Anterior cingulate cortex (tissue), 58 donors: ENCODE measurements at places on chromosomes 13 and 19.

DNA sequence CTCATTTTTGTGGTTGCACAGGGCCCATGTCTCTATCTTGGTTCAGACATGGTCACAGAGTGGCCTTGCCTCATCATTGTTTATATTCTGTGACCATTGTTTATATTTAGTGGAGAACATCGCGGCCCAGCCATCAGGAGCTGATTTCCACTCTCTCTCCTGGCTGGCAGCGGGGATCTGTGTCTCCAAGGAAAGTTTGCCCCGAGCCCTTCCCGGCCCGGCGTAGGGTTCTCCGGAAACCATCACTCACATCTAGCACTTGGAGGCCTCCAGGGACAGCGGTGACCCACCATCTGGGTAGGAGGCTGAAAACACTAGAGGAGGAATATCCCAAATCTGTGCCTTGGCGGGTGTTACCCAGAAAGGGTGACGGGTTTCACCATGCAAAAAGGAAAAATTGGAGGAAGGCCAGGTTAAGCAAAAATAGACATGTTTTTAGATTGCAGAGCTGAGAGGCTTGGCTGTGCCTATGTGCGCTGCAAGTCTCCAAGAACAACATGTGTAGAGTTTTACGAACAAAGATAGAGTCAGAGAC, 726 bp upstream of the ZNF358 start:
- DNase-seq, result no peak

DNA sequence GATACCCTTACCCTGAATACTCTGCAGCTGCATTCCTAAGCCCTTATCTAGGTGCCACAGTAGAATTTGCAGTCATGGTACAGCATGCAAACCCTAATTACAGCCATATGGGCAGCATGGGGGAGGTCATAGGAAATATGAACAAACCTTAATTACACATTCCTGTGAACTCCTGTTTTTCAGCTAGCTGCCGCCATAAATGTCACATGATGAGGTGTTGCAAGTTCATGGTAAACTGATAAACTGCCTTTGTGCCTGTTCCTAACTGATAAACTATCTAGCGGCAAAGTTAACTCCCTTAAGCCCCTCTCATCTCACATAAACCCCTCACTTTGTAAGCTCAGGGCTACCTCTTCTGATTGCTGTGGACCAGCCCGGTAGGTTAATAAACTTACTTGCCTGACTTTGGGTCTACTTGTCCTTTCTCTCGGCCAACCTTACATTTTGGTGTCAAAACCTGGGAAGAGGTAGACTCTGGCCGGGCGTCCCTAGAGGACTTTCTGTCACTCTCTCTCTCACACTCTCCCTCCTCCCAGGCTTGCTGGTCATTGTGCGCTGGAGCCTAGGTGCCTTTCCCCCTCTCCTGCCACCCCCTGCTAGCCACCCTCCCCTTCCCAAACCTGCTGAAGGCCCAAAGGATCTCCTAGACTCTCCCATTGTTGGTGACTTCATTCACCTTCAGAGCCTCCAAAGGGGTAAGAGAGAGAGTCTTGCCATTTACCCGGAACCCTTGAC, 43.3 kb downstream of the ZNF93 start:
- no peak for DNase-seq

DNA sequence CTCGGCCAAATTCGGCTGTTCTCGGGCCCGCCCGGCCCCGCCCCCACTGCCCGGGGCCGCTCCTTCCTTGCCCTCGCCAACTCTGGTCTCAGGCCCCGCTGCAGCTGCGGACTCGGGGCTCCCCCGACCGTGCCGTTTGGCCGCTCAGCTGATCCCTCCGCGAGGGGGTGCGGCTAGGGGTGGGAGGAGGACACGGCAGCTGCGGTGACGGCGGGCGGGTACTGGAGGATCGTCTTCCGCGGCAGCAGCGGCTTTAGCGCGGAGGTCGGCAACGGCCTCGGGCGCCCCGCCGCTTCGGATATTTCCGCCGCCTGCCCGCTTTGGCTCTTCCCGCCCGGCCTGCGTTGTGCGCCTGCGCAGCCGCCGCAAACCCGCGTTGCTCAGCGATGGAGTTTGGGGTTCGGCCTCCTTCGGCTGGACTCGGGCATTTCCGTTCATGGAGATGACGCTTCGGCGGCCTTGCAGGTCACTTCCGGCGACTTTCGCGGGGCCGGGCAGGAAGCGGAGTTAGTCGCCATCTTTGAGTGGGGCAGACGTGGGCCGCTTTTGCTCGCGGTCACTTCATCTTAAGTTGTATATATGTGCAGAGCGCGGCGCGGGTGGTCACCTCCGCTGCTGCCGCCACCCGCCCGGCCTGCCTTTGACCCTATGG, 338 bp upstream of the UBE2M start:
- DNase-seq, result no peak

DNA sequence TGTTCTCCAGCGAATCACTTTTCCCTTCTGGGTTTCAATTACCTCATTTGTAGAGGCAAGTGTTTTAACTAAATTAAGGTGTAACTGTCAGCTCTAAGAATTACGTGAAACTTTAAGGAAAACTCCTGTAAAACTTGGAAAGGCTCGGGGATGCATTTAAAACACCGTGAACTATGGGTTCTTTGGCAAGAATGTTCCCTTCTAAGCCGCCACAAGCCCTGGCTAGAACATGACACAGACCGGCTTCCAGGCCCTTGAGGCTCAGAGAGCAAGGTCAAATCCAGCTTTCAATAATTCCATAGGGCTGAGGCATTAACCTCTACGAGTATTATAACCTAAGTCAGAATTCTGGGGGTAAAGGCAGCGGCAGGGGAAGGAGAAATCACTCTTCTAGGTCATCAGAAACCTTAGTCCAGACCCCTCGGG, 685 bp downstream of the VWA8 start:
- no peak for DNase-seq

GRCh38 chr13:48643159-48643558, 10.6 kb upstream of the CYSLTR2 start:
- DNase-seq, result no peak

DNA sequence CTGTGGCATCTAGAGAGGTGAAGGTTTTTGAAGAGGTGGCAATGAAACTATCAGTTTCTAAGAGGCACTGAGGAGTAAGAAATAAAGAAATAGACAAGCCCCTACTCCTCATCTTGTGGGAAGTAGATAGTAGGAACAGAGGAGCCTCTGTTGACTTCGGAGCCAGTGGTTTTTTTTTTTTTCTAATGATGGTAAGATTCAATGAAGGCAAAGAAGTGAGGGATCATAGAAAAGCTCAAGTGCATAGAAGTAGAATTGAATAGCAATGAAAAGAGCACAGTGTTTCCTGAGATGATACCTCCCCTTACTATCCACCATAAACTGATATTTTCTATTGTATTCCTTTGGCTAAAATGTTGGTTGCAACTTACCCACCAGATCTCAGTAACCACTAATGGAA, 46.3 kb downstream of the FREM2 start:
- DNase-seq, result no peak

DNA sequence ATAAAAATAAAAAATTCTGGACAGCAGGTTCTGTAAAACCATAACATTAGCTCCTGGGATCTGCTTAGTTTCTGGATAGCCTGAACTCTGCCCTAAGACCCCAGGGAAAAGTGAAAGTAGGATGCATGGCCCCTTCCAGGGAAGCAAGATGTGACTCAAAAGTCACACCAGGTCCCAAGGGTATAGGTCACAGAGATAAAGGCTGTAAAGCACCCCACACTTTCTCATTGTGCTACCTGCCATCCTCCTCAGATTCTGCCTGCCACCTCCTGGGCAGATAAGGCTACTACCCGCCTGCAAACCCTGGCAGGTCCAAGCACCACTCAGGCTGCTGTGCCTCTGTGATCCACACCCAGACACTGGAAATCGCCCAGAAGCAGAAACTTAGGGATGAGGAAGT, 20.6 kb downstream of the FFAR2 start:
- DNase-seq, result no peak

GRCh38 chr19:40136818-40137217, 46.1 kb upstream of the ZNF780A start:
- no peak for DNase-seq

GRCh38 chr19:49856574-49857021, 5.6 kb downstream of the PTOV1 start:
- DNase-seq, result no peak

GRCh38 chr13:112953591-112954487, 15.2 kb upstream of the MCF2L start:
- no peak for DNase-seq

DNA sequence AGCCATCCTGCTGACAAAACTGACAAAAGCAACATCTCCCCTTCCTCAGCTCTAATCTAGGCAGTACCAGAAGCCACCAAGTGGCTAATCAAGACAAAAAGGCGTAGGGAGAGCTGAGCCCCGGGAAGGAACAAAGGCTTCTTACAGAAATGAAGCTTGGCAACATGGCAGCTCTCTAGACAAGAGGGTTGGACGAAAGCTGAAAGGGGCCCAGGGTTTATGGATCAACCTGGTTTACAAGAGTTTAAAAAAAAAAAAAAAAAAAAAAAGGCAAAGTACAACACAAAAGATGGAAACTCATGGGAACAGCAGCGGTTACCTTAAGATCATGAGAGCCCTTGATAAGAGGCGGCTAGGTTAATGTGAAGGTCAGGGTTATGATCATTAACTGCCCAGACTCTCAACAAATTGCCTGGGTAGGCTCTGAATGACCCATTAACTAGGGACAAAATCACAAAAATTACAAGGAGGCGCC, 14.0 kb downstream of the ZC3H4 start:
- no peak for DNase-seq

DNA sequence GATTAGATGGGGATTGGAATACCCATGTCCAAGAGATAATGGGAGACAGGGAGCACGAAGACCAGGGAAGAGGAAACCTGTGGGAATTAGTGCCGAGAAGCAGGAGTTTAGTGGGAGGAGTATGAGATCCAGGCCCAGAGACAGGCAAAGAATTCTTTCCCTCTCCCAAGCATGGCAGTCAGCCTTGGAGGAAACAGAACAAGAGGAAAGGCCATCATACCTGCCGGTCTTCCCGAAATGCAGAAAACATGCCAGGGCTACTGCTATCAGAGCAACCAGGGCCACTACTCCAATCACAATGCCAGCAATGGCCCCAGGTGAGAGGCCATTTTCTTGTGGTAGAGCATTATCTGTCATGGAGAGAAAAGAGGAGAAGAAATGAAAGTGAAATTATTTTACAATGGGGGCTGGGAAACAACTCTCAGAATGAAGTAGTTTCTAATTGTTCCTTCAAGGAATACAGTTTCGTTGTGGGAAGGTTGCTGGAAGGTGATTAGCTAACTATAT, 16.1 kb downstream of the CEACAM1 start:
- DNase-seq, result no peak

GRCh38 chr13:40315416-40316064, 350.9 kb downstream of the FOXO1 start:
- DNase-seq, result no peak

- no peak for DNase-seq
These were observed 15.5 kb downstream of the CEACAM1 start for GRCh38 chr19:42512743-42513304.

DNA sequence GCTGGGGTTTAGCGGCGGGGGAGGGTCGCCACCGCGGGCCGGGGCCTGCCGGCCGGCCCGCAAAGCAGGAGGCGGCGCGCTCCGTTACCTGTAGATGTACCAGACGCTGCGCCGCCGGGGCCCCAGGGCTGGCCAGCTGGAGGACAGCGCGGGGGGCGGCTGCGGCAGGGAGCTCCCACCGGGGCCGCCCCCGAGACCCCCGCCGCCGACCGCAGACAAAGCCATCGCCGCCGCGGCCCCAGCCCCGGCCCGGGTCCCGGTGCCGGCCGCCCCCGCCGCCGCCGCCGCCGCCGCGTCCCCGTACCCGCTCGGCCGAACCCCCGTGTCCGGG, 24.8 kb downstream of the SHANK1 start:
- no peak for DNase-seq

DNA sequence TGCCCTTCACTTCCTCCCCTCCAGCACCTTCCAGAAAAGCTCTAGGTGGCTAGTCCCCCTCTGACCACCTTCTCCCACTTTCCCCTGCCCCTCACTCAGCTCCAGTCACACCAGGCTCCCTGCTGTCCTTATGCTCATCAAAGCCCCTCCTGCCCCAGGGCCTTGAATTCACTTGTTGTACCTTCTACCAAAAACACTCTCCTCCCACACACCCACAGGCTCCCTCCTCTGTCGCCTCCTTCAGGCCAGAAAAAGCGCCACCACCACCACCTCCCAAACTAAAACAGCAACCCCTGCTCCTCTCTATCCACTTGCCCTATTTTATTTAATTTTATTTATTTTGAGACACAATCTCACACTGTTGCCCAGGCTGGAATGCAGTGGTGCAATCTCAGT, 4.8 kb upstream of the CEACAM16 start:
- no peak for DNase-seq

GRCh38 chr19:48752496-48753365, at the start of gene FUT1:
TSS of gene FUT1 (minus strand) at chr19:48752641. CDS start at chr19:48751281, 1,360 bp downstream.
- DNase-seq, result no peak

DNA sequence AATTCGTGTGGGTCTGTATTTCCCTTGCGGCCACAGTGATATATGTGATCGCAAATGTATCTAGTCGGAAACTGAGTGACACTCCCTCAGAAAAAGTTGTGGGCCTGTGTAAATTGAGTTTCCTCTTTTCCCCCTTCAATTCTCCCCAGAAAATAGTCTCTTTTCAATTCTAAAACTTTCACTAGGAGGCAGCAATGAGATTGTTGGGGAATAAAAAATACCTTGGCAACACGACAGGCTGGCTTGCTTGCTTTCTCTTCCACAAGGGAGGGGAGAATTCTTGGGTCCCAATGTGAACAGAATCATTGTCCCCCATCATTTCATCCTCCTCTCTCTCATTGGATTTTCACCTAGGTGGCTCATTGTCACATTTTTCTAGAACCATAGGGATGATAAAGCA, 3.7 kb upstream of the SOX21 start:
- DNase-seq, result no peak

DNA sequence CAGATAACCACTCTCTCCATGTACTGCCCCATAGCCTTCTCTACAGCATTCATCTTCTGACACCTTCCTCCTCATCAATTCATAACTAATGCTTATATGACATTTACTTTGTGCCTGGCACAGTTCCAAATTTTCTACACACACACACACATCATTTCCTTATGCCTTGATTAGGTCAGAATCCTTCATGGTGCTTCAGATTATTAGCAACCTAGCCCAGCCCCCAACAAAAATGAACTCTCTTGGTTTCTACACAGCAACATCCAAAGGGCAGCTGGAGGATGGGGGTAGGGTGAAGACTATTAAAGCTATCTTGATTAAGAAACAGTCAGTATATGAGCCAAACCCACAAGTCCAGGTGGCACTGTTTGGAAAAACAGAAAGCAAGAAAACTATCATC, 3.7 kb downstream of the RUBCNL start:
- DNase-seq, result no peak

DNA sequence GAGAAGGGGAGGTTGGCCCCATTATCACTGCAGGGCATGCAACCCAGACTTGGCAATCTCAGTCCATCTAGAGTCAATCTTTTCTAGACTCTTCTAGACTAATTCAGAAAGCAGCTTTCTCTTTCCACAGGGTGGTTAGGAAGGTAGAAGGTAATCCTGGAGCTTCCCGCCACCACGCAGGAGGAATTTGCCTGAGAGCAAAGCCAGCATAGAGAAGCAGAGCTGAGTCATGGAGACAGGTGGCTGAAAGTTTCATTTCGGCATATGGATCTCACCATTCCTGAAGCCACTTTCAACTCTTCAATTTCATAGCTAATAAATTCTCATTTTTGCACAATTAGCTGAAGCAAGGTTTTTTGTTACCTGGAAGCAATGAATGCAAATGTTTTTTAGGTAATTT, 29.0 kb upstream of the FFAR2 start:
- no peak for DNase-seq
